ENCODE measurements at places on chromosomes 7 and 10. TPM values are rescaled to one million over a fixed set of nuclear protein-coding genes. Genes with fewer than 3 reads are reported as not detected.
A peak's percentile ranks its signal among the peaks of the same experiment; 100 is the strongest.

GRCh38 chr10:71044720-71045119, 156.4 kb upstream of the PCBD1 start:
- no peak for DNase-seq

GRCh38 chr10:51619365-51619764, 80.0 kb downstream of the CSTF2T start:
- DNase-seq, result no peak

DNA sequence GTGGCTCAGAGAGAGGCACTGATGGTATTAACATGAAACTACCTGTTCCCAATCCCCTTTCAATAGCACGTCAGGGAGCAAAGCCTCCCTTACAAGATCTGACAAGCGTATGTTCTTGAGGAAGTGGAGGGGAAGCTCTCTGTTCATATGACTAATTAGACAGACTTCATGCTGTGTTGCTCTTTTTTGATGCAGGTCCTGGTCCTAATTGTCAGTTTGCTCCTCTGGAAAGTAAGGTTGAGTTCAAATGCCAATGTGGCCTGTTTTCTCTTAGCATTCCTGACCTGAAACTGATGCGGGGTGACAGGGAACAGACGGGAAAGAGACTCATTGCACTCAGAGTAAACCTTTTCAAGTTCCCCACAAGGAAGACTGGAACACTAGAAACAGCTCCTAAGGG, 27.0 kb upstream of the TBX20 start:
- DNase-seq, result no peak

DNA sequence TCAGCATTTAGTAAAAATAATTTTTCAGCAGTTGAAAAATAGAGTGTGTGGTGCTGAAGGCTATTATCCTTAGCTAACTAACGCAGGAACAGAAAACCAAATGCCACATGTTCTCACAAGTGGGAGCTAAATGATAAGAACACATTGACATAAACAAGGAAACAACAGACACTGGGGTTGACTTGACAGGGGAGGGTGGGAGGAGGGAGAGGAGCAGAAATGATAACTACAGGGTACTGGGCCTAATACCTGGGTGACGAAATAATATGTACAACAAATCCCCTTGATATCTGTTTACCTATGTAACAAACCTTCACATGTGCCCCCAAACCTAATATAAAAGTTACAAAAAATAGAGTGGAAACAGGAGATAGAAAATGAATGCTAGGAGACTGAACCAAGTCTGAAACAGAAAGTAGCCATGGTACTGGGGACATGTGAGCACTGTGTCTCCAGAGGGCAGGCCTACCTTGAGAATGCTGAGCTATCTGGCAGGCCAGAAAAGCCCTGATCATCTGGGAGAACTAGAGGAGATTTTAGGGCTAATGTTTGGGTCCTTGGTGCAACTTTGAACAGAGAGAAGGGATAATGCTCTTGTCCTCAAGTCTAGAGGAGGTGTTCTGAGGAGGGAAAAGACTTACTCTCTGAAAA, 4.7 kb upstream of the EFCAB10 start:
- no peak for DNase-seq

- DNase-seq, result no peak
Observed at GRCh38 chr7:4808026-4808425, 32.6 kb downstream of the AP5Z1 start.

DNA sequence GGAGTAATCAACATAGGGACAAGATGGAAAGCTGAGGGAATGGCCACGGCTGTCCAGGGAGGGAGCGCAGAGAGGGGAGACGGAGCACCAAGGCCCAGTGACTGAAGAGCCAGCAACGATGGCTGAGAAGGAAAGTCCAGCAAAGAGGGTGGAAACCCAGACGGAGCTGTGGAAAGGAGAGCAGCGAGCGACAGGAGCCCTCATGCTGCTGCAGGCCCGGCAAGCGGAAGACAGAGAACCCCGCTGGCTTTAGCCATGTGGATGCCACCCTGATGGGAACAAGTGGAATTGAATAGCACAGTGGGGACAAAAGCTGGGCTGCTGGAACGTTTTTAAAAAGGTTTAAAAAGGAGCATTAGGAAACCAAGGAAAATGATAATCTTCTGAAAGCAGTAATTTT, 82.9 kb upstream of the DDC start:
- DNase-seq, result no peak

DNA sequence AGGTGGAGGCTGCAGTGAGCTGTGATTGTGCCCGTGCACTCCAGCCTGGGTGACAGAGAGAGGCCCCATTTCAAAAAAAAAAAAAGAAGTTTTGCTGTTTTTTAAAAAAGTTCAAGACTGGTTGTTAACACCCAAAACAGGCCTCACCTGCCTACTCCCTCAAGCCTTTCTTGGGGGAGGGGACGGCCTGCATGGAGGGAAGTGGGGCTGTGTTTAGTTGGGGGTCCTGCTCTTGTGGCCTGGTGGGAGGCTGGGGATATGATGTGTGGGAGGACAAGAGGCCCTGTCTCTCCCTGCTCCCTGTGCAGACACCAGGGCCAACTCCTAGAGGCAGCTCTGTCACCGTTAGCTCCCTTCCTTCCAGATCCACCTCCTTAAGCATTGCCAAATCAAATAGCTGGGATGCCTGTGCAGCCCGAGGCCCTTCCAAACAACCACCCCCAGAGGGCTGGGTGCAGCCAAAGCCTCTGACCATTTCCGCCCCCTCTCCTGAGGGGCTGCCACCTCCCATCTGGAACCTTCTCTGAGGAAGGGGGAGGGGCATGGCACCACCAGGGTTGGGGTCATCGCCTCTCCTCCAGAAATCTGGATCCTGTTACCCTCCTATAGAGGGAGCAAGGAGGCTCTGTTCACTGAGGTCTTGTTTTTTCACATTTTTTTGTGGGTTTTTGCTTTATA, 32.9 kb upstream of the ANKRD2 start:
- no peak for DNase-seq

GRCh38 chr10:110356628-110357245, 52.0 kb upstream of the SMNDC1 start:
- DNase-seq, result peak; percentile 87

DNA sequence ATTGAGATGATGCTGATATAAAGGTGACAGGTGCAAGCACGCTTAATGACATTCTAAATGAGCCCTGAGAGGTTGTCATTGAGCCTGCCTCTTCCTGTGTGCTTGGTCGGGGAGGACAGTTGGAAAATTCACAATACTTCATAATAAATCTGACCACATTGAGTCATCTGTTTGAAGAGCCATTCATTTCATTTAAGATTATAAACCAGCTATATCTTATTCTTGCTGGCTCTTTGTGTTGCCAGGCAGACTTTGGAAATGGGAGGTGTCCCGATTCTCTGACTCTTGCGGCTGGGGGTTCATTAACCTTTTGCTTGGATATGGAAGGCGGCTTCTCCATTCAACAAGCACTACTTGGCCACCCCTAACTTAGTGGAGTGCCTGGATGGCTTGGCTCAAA, 198.2 kb downstream of the FANK1 start:
- DNase-seq, result no peak

GRCh38 chr7:123643495-123644441, 11.9 kb upstream of the LMOD2 start:
- DNase-seq, result no peak

GRCh38 chr7:48188776-48189520, 17.7 kb downstream of the ABCA13 start:
- no peak for DNase-seq

- DNase-seq, result no peak
Observed at GRCh38 chr10:14172336-14172950, 158.3 kb downstream of the FRMD4A start.

- no peak for DNase-seq
Observed at GRCh38 chr7:95875519-95875918, 103.2 kb downstream of the DYNC1I1 start.

DNA sequence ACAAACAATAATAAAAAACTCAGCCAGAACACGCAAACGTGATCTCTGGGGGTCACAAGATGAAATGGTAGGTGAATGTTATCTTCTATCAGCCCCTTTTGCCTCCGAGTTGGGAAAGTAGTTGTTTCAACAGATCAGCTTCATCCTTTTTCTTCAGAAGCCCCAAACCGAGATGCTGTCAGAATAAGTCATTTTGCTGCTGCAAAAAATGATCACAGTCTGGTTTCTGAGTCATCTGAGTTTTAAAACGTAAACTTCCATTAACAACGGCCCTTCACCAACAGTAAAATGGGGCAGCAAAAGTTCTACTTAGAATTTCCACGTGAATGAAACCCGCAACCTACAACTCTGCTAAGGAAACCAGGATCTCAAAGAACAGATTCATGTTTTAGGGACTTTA, 44.9 kb downstream of the JCAD start:
- DNase-seq, result no peak

- DNase-seq, result no peak
Observed at GRCh38 chr7:74464931-74465886, 11.5 kb downstream of the GTF2IRD1 start.

- DNase-seq, result no peak
Observed at GRCh38 chr7:158431941-158432347, 155.7 kb downstream of the PTPRN2 start.

GRCh38 chr7:51229620-51230323, 86.8 kb downstream of the COBL start:
- DNase-seq, result no peak

DNA sequence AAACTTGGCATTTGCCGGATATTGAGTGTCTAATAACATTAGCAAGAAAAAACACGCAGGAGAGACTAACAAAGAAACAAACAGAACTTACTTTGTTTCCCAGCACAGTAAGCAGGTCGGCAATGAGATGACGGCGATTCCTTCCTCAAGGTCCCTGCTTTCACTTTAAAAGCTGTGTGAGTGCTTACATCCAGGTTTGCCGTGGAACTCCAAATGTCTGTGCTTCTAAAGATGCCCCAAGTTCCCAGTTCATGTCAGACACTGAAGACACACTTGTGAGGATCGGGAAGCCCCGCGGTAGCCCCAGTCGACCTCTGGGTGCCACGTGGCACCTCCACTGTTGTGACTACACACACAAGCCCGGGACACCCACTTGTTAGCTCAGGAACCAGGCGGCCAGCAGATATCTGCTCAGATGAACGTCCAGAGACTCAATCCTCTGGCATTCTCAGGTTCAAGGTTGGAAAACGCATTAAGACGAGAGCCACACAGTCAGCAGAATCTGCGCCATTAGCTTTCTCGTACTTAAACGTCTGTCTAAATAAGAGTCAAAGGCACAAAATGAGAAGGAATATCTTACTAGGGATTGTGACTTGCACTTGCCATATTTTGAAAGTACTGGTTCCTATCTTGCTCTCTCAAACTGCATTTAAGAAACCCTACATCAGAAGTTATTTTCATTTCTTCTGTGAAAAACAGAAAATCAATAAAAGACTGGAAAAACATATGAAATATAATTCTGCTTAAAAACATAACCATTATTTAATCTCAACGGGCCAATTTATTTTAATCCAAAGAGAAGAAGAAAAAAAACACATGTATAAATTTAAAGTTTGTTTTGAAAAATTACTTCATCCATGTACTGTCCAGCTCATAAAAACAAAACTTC, 207.6 kb upstream of the KLF14 start:
- DNase-seq, result no peak

GRCh38 chr7:36723951-36724664, at the start of gene AOAH:
Gene AOAH (minus strand): TSS chr7:36724494. CDS start chr7:36724148, 346 bp downstream.
- DNase-seq, result peak; percentile 90

DNA sequence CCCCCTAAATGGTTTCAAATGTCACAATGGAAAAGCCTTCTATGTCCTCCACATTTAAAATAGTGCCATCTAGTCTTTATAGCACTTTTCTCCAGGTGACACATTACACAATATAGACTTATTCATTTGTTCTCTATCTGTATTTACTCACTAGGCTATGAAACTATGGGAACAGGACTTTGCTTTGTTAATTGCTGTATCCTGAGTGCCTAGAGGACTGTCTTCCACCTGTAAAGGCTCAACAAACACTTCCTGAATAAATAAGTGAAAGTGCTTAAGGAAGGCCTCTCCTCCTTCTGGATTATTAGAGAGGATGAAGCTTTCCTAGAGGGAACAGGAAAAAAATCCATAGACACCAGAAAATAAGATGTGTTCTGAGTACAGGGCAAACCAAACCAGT, 397.6 kb upstream of the LRRN3 start:
- DNase-seq, result no peak

- peak; percentile 77 for DNase-seq
Observed at GRCh38 chr10:22325272-22326144, 4.6 kb downstream of the BMI1 start.

GRCh38 chr7:149669121-149669818, 104.1 kb downstream of the ZNF467 start:
- no peak for DNase-seq

- peak; percentile 39 for DNase-seq
Observed at GRCh38 chr7:143407287-143408251, 1.1 kb downstream of the EPHA1 start.

DNA sequence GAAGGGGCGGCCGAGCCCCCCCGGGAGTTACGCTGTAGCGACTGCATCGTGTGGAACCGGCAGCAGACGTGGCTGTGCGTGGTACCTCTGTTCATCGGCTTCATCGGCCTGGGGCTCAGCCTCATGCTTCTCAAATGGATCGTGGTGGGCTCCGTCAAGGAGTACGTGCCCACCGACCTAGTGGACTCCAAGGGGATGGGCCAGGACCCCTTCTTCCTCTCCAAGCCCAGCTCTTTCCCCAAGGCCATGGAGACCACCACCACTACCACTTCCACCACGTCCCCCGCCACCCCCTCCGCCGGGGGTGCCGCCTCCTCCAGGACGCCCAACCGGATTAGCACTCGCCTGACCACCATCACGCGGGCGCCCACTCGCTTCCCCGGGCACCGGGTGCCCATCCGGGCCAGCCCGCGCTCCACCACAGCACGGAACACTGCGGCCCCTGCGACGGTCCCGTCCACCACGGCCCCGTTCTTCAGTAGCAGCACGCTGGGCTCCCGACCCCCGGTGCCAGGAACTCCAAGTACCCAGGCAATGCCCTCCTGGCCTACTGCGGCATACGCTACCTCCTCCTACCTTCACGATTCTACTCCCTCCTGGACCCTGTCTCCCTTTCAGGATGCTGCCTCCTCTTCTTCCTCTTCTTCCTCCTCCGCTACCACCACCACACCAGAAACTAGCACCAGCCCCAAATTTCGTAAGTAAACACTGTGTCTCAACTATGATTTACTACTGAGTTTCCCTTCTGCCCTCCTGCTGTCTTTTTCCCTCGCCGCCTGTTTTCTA, 666 bp downstream of the NRG3 start:
- no peak for DNase-seq

DNA sequence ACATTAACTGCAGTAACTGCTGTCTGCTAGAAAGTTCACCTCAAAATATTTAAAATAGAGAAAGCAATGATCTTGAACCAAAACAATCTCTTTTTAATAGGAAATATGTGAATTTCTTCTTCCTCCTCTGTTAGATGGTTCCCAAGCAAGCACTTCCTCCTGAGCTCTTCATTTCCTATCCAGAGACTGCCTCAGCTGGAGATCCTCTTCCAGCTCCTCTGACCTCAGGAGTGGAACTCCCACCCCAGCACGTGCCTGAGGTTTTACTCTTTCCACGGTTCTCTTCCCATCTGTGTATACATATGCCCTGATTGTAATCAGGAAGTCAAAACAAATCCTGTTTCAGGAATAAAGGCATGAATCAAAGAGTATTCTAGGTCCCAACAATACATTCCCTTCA, 5.6 kb downstream of the DENND11 start:
- DNase-seq, result no peak

GRCh38 chr7:90461219-90461618, 8.2 kb upstream of the PTTG1IP2 start:
- no peak for DNase-seq

The RBM33 gene
- total RNA-seq, result 75.8 TPM

The GPR141 gene
- not detected for total RNA-seq

The PSMG3 gene
- 34.9 TPM for total RNA-seq

The SYCE1 gene
- total RNA-seq, result not detected

The SBDS gene
- 40.2 TPM for total RNA-seq

The KRIT1 gene
- 39.5 TPM for total RNA-seq

The GNGT1 gene
- not detected for total RNA-seq

The EMX2 gene
- total RNA-seq, result not detected
